Caudate nucleus (tissue), 63 donors: ENCODE measurements at places on chromosomes 2 and 18.

GRCh38 chr2:113700186-113700841 lies 56.1 kb downstream of the SLC35F5 start:
- DNase-seq: no peak

- no peak for DNase-seq
These were observed 287.9 kb downstream of the ETAA1 start for GRCh38 chr2:67684991-67685390.

GRCh38 chr2:53711271-53711780 lies 56.3 kb upstream of the CHAC2 start:
- no peak for DNase-seq

- no peak for DNase-seq
These were observed 301.9 kb upstream of the ST6GAL2 start for GRCh38 chr2:107187870-107188269.

- DNase-seq: no peak
These were observed 48.4 kb downstream of the BOLA3 start for GRCh38 chr2:74099271-74099670.

DNA sequence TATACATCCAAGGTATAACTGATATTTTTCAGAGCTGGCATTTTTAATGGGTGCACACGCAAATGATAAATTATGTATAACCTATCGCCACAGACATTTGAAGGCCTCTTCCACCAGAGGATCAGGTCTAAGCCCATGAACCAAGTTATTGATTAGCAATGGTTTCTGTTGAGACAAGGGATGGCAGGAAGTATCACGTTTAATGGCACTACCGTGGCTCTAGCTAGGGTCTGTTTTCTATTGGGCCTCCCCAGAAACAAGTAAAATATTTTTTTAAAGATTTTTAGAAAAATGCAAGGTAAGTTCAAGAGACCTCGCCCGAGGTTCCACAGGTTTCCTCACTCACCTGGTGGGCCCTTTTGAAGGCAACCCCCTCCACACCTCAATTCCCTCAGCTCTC lies 667 bp downstream of the GFPT1 start:
- DNase-seq: no peak

- no peak for DNase-seq
These were observed 1.3 kb downstream of the AMMECR1L start for GRCh38 chr2:127884436-127884835.

DNA sequence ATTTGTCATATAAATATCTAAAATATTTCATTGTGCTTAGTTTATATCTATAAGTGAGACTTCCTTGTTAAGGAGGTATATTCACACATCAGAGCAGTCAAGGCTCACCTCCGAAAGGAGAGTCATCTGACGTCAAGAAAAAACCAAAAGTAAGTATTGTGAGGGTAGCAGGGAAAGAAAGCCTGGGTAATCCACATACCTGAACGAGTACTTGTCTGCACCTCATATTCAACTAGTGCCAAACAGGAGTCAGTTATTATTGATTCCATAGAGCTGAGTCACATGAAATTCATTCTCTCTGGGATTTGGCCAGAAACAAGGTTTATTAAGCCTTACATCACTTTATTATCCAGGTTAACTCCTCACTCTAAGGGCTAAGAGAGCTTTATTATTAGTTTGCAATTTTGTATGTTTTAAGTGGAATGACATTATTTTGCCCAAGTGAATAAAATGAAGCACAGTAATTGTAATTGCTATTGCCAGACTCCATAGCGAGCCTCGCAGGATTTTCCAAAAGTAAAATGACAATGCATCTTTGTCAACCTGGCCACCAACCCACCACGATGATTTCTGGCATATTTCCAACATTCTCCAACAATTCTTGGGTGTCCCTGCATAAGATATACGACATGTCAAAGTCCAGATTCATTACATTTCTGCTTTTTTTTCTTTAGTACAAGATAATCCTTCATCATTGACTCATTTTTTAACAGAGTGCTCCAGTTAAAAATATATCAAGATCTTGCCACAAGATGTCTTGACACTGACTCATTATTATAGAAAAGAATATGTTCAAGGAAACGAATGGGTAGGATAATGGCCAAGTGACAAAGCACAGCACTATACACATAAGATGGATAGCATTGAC lies 1210.4 kb upstream of the ACVR2A start:
- DNase-seq: no peak

DNA sequence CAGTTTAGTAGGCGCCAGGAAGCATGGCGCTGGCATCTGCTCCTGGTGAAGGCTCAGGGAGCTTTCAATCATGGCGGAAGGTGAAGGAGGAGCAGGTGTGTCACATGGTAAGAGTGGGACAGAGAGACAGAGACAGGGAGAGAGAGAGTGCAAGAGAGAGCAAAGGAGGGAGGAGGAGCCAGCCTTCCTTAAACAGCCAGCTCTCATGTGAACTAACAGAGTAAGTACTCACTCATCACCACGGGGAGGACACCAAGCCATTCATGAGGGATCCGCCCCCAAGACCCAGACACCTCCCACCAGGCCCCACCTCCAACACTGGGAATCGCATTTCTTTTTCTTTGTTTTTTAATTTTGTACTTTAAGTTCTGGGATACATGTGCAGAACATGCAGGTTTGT lies 40.8 kb upstream of the CLASP1 start:
- DNase-seq: no peak

- no peak for DNase-seq
These were observed 97.5 kb downstream of the TMEM247 start for GRCh38 chr2:46576875-46577274.

DNA sequence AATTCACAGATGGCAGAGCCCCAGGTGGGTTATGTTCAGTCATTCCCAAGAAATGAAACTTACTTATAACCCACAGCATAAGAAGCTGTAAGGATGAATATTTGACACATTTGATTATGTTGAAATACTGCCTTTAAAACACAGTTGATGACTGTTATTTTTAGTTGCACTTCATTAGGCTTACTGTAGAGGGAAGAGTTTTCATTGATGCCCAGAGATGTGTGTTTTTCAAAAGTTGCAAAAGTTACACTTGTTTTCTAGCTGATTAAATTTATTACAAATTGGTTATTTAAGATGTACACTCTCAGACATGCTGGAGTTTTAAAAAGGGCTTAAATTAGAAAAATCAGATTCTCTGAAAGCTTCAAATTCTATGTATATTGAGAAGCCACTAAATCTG lies 506.1 kb downstream of the PARD3B start:
- no peak for DNase-seq

DNA sequence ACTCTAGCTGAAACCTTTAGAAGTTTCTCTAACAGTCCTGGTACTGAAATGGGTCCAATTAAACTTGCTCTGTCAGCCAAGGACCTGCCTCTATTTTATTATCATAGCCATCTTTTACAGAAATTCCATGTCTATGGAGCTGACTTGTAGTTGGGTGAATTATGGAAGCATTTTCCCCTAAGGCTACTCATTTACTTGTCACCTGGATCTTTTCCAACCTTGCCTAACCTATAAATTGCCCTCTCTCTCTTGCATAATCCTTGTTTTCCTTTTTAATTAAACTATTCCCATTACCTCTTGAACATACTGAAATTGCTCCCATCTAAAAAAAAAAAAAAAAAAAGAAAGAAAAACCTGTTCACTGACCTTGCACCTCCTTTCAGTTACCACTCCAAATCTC lies 74.6 kb upstream of the DOK6 start:
- DNase-seq: no peak

DNA sequence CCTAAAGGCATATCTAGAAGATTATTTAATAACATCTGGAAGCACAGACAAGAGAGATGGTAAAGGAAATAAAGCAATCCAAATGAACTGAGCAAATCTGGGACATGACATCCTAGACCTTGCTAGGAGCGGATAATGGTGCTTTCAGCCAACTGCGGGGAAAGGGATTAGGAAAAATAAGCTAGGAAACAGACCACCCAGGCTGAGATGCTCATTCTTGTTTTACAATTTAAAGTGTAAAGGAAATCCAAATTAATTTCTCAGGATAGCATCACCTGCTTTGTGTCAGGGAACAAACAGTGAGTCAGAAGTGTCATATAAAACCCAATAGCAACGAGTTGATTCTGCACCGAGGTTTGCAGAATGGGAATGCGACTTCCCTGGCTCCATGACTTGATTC lies 112.5 kb upstream of the CXCR4 start:
- DNase-seq: no peak

DNA sequence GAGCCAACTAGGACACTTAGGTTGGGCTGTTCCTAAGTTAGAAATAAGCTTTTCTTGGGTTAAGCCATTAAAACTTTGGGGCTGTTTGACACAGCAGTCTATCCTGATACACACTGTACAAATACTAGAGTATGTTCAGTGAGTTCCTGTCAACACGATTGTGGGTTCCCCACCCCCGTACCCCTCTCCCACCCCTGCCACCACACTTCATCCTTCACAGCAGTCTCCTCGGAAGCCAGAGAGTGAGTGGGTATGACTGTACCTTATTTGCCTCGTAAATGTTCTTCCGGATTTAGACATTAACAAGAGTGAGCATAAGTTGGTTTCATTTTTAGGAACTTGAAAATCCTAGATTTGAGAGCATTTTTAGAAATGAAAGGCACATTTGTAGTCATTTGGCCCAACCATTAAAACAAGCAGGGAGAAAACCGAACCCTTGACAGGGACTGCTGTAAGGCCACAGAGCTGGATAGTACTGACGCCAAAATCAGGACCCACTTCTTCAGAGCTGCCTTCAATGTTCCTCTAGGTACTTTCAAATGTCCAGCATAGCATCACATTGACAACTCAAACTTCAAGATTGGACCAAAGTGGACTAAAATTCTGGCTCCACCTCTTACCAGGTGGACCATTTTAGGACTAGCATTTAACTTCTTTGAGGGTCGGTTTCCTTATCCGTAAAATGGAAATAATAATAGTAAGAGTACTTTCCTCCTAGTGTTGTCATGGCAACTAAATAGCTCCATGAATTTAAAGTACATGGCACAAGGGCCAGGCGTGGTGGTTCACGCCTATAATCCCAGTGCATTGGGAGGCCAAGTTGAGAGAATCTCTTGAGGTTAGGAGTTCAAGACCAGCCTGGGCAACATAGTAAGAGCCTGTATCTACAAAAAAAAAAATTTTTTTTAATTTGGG lies 166.3 kb upstream of the SERTAD2 start:
- DNase-seq: peak; percentile 8

DNA sequence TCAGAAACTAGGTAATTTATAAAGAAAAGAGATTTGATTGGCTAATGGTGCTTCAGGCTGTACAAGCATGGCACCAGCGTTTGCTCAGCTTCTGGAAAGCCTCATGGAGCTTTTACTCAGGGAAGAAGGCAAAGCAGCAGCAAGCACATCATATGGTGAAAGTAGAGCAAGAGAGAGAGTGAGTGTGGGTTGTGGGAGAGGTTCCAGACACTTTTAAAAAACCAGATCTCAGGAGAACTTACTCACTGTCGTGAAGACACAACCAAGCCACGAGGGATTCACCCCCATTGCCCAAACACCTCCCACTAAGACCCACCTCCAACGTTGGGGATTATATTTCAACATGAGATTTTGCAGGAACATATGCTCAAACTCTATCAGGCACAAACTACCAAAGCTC lies 554.6 kb upstream of the TNP1 start:
- DNase-seq: no peak

DNA sequence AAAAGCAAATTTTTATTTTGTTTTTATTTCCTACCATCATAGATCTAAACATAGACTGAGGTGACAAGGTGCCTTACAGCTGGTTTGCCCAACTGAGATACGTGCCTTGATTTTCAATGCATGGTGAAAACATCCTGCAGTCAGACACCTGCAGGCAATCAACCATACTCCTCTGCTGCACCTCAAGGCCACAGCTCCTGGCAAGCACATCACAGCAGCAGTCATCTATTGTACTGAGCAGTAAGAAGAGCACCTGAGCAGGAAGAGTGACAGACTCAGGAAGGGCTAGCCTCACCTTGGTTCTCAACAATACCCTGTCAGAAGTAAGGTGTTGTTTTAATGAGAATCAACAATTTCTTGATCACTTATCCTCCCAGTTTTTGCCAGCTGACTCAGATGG lies 1206.8 kb upstream of the NRXN1 start:
- no peak for DNase-seq
